Caki2 (cell line): ENCODE measurements at places on chromosomes 6 and 20. TPM values are rescaled to one million over a fixed set of nuclear protein-coding genes. Genes with fewer than 3 reads are reported as not detected.
A peak's percentile ranks its signal among the peaks of the same experiment; 100 is the strongest.

DNA sequence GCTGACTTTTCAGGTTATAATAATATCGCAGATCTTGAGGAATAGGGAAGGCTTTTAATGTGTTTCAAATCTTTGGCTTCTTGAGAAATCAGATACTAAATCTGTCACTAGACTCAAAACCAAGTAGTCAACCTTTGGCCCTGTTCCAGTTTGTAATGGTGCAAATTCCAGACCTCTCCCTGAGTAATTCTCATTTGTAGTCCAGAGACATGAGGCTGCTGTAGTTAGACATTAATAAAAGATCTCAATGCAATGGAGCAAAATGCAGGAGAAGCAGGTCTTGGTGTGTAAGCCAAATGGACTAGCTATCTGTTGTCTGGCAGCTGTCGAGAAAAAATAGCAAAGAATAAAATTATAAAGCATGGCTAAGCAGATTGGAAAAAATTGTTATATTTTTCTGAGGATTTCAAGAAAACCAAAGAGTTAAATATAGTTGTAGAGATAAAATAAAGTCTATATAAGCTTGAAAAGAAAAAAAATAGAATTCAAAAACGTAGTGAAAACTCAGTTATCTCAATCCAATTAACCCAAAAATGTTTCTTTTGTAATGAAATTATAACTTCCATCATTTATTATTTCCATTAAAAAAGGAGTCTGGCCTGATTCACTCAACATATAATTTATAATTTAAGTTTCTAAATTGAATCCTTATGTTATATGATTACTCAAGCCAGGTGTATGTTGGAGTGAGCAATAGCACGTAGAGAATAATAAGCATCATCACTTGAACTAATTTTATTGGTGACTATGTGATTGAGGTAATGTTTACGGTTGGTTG lies 161.5 kb upstream of the ADGRB3 start:
- DNase-seq: no peak

DNA sequence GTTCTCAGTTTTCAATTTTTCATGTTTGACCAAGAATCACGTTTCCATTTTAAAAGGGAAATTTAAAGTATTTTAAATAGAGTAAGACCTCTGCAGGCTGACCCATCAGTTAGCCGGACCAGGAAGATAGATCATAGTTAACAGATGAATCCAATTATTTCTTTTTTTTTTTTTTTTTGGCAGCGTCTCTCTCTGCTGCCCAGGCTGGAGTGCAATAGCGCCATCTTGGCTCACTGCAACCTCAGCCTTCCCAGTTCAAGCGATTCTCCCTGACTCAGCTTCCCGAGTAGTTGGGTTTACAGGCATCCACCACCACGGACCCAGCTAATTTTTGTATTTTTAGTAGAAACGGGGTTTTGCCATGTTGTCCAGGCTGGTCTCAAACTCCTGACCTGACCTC lies 256.7 kb upstream of the CNR1 start:
- no peak for DNase-seq

Gene BNIP5
- not detected in 2 replicates for total RNA-seq

- no peak for DNase-seq
Measured at GRCh38 chr6:67199425-67199824, 1435.7 kb upstream of the ADGRB3 start.

- no peak for DNase-seq
Measured at GRCh38 chr6:22784601-22785410, 215.4 kb downstream of the HDGFL1 start.

Gene SPATS1
- total RNA-seq: not detected in 2 replicates

- DNase-seq: no peak
Measured at GRCh38 chr20:56440346-56441007, 27.9 kb upstream of the RTF2 start.

Gene CNKSR3
- total RNA-seq: 23.0 and 27.7 TPM in 2 replicates

Gene STX11
- total RNA-seq: 5.7 TPM in 1 of 2 replicates, not detected in the other

DNA sequence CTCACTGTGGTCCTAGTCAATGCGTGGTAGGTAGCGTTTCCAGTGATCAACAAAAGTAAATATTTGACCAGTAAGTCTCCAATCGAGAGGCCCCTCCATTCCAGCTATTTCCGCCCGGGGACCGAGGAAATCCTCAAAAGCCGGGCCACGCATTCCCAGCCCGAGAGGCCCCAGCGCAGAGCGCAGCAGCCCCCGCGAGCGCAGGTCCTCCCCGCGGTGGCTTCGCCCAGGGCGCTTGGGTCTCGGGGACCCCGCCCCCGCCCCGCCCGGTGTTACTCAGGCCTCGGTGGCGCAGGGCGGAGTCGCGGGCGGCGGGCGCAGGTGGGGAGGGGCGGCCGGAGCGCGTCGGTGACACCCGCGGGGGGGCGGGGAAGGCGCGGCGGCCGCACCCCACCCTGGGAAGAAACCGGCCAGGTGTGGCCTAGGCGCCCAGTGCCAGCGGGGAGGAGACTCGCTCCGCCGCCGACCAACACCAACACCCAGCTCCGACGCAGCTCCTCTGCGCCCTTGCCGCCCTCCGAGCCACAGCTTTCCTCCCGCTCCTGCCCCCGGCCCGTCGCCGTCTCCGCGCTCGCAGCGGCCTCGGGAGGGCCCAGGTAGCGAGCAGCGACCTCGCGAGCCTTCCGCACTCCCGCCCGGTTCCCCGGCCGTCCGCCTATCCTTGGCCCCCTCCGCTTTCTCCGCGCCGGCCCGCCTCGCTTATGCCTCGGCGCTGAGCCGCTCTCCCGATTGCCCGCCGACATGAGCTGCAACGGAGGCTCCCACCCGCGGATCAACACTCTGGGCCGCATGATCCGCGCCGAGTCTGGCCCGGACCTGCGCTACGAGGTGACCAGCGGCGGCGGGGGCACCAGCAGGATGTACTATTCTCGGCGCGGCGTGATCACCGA lies at the start of gene DSP:
TSS of gene DSP (plus strand) at position 497 of the 890 bp plus-strand sequence. CDS start at position 742, 245 bp downstream.
- peak; percentile 76 for DNase-seq

Gene WASF1
- 21.9 and 26.5 TPM in 2 replicates for total RNA-seq

Gene CD2AP
- 46.0 and 53.2 TPM in 2 replicates for total RNA-seq

Gene SRSF3
- total RNA-seq: 239 and 247 TPM in 2 replicates

- DNase-seq: no peak
Measured at GRCh38 chr6:18835976-18836375, 448.8 kb downstream of the RNF144B start.
